ENCODE measurements at places on chromosomes 4 and X.
A peak's percentile ranks its signal among the peaks of the same experiment; 100 is the strongest.

GRCh38 chrX:71458866-71459265 is 74.0 kb upstream of the OGT start:
- no peak for DNase-seq

DNA sequence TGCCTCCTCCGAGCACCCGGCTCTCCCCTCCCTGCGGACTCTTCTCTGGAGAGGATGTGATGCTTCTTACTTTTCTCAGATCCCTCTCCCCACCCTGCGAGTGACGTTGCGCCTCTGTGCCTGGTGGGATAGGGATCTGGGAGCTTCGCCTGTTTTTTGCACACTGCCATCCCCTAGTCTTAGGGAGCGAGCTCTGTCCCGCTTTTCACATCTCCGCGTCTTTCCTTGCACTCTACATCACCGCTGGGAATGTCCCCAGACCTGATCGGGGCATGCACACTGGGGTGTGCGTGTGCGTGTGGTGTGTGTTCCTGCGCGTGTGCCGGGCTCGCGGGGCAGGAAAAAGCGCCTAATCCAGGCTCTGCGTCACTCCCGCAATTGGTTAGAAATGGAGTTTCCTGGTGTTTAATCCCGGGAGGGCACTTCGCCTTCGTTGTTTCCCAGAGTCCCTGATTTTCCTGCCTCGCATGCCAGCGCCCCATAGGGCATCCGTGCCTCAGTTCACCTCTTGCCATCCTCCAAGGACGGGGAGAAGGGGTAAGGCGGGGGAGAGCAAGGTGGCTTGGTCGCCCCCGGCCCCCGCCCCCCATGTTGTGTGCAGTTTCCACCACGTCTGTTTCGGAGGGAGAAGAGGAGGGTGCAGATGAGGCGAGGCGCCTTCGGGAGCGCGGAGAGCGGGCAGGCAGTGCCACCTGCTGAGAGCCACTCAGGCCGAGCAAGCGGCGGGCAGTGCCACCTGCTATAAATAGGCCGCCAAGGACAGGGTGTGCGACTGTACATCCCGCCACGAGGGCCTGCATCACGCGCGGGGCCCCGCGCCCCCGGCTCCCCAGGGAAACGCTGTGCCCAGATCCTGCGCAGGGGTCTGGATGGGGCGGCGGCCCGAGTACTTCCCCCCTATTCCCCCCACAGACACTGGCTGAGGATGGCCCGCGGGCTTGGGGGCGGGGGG is 759 bp upstream of the TBC1D1 start:
- DNase-seq = peak; percentile 37

GRCh38 chr4:37471971-37472370 is 214.2 kb downstream of the RELL1 start:
- no peak for DNase-seq

GRCh38 chrX:143121477-143121876 is 95.7 kb downstream of the SPANXN4 start:
- DNase-seq = no peak

GRCh38 chr4:148064451-148064850 is 332.6 kb downstream of the ARHGAP10 start:
- DNase-seq = no peak

DNA sequence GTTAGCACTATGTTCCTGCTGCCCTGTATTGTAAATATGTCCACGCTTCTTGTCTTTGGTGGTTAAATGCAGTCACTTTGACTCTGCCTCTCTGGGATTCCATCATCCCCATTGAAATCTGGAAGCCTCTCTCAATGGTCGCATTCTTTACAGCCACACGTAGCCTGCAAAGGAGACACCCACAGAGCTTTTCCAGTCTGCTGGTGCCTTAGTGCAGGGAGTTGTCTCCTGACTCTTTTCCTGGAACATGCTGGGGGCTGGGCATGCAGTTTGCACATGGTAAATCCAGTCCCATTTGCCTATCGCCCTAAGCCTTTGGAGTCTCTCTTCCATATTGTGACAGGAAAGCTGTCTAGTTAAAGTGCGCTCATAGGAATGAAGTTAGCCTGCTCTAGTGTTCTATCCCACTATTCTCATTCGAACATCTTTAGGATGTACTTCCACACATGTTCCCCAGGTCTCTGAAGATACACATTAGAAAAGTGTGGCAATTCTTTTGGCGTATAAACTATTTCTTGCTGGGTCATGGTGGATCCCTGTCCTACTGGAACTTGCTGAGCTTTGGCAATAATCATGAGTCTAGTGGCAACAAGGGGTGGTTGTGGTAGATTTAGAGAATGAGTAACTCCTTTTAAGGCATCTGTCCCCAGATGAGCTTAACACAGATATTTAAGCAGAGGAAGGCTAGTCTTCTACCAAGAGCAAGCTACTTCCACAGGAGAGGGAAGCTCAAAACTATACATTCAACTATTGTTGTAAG is 33.7 kb downstream of the COQ2 start:
- DNase-seq = no peak

- no peak for DNase-seq
Measured at GRCh38 chr4:76087007-76087769, 12.7 kb downstream of the ART3 start.

DNA sequence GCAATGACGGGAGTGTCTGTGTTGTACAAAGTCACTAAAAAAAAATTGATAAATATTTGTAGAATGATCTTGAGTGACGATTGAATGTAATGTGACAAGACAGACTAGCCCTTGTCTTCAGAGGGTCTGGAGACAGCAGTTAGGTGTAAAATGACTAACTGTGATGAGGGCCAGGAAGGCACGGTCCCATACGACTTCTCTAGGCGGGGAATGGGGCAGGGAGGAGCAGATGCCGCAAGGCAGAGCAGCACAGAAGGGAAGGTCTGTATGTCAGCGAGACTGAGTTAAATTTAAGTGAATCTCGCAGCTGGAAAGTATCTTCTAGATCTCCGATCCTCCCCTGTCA is 405 bp downstream of the CENPE start:
- DNase-seq = no peak

DNA sequence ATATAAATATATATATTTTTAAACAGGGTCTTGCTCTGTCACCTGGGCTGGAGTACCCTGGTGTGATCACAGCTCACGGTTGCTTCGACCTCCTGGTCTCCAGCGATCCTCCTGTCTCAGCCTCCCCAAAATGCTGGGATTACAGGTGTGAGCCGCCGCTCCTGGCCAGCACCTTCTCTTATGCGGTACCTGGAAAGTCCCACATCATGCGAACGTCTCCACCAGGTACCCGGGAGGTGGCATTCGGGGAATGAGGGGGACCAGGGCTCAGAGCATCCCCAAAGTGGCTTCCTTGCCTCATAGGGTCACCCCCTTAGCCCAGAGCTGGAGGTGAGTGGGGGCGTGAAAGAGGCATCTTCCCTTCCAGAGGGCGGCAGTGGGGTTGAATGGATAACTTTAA is 84.0 kb upstream of the PPP2R3B start:
- no peak for DNase-seq

- DNase-seq = no peak
Measured at GRCh38 chr4:103012060-103012459, 7.4 kb downstream of the SLC9B1 start.

DNA sequence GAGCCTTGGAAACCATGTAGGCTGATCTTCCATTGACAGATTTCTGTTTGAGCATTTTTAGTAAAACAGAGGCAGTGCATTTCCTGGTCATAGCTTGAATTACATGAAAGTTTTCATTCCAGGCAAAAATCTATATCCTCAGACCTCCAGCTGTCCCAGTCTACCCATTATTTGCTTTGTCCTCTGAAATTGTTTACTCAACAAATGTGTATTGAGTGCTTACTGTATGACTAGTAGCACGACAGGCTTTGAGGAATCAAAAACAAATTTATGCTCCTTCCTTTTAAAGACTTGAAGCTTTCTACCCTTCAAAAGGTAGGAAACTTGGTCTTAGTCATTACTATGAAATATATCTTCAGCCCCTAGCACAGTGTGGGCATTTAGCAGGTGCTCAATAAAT is 307.9 kb upstream of the IGFBP7 start:
- DNase-seq = no peak

DNA sequence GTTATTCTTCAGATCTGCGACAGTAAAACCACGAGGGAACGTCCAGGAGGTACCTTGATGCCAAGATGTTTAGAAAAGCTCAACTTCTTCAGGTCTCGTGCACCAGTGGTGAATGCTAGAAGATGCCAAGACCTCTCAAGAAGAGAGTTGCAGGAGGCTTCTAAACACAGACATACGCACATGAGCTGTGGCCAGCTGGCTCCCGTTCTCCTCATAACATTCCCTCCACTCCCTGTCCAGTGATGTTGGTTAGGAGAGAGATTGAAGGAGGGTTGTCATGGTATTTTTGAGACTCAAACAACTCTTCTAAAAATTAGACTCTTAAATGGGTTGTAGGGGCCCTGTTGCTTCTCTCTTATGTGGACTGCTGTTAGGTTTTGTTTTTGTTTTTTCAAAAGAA is 184.3 kb downstream of the QDPR start:
- DNase-seq = no peak

GRCh38 chr4:126616795-126617194 is 1016.0 kb upstream of the INTU start:
- no peak for DNase-seq

GRCh38 chr4:55609393-55609866 is 17.4 kb upstream of the PDCL2 start:
- no peak for DNase-seq

DNA sequence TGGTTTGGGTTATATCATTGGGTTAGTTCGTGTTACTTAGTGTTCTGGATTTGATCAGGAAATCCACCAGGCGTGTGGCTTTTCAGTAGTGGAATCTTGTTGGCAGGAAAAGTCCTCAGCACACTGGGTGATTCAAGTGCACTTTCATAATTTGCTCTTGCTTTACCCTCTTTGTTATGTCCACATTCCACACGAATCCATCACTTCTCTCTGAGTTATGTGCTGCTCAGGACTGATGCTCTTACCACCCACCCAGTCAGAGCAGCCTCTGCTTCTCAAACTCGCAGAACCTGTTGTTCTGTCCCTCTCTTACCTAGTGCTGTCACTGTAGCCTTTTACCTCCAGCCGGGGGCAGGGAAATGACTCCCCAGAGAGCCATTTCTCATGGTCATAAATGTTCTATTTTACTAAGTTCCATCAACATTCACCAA is 37.2 kb upstream of the SCRG1 start:
- DNase-seq = no peak

- DNase-seq = no peak
Measured at GRCh38 chr4:18138076-18138665, 116.6 kb upstream of the LCORL start.

DNA sequence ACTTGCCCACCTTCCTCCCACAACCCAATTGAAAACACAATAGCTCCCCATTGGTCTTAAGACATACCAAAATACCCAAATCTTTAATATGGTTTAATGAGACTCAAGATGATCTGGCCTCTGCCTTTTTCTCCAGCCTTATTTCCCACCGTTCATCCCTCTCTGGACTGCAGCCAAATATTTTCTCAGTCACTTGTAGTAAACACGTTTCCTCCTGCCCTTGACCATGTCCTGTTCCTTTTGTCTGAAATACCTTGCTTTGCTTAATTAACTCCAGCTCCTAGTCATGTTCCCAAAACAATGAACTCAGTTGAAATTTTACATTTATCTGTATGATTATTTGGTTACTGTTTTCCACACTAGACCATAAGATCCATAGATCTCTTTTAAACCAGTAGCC is 8.4 kb upstream of the NUP54 start:
- DNase-seq = no peak

DNA sequence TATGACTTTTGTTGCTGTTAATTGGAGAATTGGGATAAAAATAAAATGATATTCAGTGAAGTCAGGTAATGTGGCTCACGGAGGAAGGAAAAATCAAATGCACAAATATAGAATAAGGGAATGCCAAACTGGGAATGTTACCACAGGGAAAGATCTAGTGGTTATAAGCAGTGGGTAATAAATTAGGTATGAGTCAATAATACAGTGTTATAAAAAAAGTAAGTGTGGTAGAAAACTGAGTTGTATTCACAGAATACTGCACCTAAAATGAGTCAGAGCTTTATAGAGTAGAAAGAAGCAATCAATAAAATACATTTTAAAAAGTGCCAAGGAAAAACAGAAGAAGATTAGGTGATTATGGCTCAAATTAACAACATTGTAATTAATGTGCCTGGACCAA is 34.5 kb downstream of the INTS12 start:
- no peak for DNase-seq

GRCh38 chr4:76053730-76054129 is 17.9 kb upstream of the CXCL11 start:
- DNase-seq = no peak

DNA sequence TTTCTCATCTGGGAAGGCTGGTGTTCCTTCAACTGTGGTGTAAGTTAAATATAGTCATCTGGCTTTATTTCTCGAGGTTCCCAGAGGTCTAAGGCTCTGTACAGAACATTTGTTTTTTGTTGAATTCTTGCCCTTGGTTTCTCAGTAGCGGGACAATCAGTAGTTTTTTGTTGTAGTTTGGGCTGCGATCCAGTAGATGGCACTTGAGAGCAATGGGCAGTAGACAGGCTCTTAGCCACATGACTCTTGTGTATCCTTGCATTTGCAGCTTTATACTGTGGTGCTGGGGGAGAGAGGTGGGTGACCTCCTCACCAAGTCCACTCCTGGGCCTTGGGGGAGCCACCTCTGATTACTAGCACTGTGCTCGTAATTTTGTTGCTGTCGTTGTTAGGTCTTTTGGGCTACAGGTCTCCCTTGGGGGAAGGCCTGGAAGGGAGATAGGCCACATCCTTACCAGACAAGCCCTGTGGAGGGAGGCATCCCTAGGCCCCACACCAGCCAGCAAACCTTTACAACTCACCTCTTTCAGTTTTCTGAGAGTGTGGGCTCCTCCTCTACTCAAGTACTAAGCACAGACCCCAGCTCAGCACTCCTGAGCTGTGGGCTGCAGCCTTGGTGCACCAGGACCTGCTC is 8.1 kb downstream of the ETDB start:
- peak; percentile 39 for DNase-seq

DNA sequence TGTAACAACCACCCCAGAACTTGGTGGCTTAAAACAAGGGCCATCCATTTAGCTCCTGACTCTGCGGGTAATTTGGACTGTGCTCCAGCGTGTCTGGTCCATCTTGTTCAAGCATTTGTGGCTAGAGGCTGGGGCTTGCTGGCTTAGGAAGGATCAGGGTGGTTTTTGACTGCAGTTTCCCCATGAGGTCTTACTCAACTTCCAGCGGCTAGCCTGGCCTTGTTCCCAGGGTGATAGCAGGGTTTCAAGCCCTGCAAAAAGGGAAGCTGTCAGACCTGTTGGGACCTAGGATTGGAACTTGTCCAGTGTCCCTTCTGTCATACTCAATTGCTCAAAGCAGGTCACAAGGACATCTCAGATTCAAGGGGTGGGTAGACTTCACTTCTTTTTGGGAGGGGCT is 205.9 kb downstream of the STIM2 start:
- no peak for DNase-seq

GRCh38 chr4:17997129-17997528 is 24.4 kb downstream of the LCORL start:
- no peak for DNase-seq

DNA sequence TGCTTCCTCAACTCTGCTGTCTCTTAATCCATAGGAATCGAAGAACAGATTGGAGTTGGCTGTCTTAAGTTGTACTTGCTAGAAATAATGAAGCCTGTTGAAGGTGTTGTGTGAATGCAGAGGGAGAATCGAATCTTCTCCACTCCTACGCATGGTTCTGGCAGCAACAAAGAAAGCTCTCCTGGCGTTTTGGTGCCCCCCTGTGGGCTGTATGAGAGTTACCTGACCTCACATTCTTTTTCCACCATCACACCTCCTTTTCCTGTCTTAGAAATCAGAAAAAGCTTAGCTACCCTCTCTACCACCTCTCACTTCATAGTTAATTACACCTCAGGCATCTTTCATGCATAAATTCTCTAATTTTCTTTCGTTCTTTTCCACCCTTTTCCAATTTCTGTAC is 16.3 kb downstream of the KLF8 start:
- DNase-seq = peak; percentile 61

Measured in CD4-positive, alpha-beta T cell treated with Interleukin-12 subunit alpha and Interleukin-12 subunit beta, for 1 hour (primary cell).